Lower leg skin (tissue), 4 donors: ENCODE measurements at places on chromosomes 16 and 17. TPM values are rescaled to one million over a fixed set of nuclear protein-coding genes. Genes with fewer than 3 reads are reported as not detected.

Gene CHST5
- total RNA-seq, result 0.83 TPM

- no peak for DNase-seq
Measured at GRCh38 chr17:43211123-43211479, 574 bp upstream of the TMEM106A start.

GRCh38 chr17:3029213-3029913 lies 34.0 kb downstream of the OR1D5 start:
- DNase-seq, result peak; percentile 72

- no peak for DNase-seq
Measured at GRCh38 chr17:7651665-7652387, 1.1 kb downstream of the ATP1B2 start.

- DNase-seq, result no peak
Measured at GRCh38 chr17:70702683-70703255, 533.4 kb downstream of the KCNJ2 start.

DNA sequence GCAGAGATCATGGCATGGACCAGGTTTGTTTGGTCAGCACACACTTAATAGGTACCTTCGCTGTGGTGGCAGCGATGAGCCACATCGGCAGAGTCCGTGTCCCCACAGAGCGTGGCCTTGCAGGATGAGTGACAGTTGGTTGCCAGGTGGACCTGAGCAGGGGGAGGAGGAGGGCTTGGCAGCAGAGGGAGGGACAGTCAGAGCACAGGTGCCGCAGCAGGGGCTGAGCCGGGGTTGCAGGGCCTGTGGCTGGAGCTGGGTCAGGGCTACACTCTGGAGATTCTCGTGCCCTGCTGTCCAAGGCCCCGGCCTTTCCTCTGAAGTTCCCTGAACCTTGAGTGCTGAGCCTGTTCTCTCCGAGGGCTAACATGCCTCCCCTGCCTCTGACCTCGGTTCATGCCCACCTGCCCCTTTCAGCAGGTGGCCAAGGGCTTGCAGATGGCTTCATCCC lies 24.8 kb downstream of the POLR3E start:
- peak; percentile 78 for DNase-seq
